ENCODE measurements at places on chromosomes 2 and 18.

DNA sequence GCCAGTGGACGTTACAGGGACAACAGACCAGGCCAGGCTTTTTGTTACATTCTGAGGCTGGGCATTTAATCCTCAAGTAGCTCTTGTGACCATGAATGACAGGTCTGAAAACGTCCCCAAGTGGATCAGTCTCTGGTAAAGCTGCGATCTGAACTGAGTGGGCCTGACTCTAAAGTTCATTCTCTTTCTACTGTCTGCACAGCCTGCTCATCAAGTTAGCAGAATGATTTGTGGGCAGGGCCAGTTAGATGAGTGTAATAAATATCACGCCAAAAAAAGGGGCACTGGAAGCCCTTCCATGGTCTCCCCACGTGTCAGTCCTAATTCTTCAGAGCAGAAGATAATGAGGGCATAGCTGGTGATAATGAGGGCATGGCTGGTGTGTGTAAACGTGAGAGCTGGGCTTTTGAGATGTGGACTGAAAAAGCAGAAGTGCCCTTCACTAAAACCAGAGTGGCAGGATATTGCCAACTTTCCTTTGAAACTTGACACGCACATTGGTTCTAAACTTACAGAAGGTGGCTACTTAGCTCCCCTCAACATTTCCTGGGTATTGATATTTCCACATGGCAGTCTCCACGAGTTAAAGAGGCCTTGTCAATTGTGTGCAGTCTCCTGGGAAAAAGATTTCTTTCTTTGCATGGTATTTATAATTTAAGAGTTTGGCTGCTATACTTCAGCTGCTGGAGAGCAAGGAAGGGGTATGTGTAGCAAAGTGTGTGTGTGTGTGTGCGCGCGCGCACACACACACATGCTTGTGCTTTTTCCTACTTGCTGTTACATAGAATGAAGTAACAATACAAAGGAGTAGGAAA lies 72.7 kb upstream of the LYPD6B start:
- no peak for DNase-seq

- no peak for DNase-seq
These were observed 15.7 kb downstream of the GPR35 start for GRCh38 chr2:240640939-240641338.

DNA sequence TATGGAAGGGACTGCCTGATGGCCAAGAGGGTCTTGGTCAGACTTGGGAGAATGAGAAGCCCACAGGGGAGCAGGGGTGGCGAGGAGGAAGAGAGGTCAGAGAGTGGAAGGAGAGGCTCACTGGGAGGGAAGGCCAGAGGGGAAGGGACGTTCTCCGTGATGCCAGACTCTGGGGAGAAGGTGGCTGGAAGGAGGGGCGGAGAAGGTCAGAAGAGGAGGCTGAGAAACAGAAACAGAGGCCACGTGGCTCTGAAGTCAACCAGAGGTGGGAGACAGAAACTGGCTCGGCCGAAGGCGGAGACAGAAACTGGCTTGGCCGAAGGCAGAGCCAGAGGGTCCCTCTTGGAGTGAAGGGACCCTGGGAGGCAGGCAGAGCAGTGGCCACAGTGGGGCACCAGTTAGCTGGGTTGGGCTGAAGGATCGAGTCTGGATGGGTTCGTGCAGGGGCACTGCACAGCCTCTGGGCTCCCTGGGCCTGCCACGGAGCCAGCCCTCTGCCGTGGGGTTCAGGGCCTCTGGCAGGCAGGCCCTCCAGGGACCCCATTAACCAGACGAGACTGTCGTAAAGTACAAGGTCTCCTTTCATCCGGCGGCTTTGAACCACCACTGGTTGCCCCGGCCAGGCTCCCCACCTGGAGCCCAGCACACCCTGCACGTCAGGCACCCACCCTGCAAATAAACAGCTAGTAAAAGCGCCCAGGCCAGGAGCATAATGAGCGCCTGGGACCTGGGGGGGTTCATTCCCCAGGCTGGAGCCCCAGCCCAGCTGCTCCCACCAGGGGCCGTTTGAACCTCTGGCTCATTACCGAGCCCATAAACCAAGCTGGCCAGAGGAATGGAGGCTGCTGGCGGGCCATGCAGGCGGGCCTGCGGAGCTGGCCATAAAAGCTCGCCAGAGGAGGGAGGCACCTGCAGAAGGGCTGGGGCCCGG lies 218.8 kb downstream of the DYSF start:
- DNase-seq = no peak

GRCh38 chr2:241763551-241764274 lies 12.9 kb upstream of the GAL3ST2 start:
- DNase-seq = no peak

DNA sequence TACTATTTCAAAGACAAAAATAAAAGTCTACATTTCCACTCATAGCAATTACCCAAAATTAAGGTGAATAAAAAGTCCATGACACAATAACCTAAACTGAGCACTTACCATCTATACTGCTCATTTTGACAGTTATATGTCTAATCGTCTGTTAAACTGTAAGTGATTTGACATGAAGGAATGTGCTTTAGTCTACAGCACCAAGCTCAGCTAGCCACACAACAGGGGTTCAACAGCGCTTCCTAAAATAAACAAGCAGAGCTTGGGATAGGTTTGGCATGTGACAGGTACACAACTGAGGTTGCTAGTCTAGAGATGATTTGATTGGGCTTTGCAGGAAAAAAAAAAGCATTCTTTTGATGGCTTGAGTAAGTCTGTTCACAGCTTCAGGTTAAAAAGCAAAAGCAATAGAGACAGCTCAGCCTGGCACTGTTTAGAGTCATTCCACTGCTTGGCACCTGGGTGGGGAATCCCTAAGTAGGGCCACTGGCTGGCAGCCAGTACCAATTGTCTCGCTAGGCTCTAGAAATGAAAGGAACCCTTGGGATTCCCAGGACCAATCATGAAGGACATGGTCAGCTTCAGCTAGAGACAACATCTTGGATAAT lies 78.6 kb downstream of the BARD1 start:
- DNase-seq = no peak

DNA sequence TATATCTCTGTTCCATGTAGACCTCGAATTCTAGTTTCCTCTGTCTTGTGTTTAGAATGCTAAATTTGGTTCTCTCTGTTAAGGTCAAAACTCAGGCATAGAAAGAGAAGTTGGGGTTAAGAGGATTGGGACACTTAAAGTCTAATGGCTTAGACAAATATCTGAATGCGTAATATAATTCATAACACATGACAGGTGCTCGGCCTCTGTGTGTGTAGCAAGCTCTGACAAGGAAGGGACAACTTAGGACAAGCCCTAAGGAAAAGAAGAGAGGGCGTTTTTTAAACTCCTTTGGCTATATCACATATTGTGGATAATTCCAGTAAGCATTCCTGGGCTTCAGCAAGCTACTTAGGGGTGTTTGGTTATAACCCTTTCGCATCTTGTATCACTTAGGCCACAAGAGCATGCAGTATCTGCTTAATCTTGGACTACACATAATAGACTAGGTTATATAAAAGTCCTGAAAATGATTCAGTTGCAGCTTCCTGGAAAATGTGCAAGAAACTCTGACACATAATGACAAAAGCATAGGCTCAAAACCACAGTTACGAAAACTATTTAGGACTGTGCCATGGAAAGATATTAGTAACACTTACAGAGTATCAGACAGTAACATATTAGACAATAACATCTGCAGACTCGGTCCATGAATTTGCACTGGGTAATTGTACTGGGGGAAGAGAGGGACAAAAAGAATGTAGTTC lies 16.1 kb upstream of the CREB1 start:
- DNase-seq = no peak

DNA sequence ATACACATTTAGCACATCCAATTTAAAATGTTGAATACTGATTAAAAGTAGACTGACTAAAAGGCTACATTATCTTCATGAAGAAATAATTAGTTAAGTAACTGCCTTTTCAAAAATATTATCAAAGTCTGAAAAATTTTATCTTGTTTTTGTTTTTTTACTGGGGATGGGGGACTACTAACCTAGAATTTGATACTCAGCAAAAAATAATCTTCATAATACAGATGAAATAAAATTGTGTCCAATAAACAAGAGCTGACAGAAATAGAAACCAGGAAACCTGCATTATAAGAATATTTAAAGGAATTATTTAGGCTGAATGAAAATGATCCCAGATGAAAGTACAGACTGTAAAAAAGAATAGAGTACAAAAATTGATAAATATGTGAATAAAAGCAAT lies 200.7 kb upstream of the RGPD4 start:
- no peak for DNase-seq

GRCh38 chr2:17069564-17069963 lies 403.9 kb upstream of the CYRIA start:
- no peak for DNase-seq

GRCh38 chr2:241860184-241861078 lies 1.7 kb upstream of the PDCD1 start:
- DNase-seq = no peak

DNA sequence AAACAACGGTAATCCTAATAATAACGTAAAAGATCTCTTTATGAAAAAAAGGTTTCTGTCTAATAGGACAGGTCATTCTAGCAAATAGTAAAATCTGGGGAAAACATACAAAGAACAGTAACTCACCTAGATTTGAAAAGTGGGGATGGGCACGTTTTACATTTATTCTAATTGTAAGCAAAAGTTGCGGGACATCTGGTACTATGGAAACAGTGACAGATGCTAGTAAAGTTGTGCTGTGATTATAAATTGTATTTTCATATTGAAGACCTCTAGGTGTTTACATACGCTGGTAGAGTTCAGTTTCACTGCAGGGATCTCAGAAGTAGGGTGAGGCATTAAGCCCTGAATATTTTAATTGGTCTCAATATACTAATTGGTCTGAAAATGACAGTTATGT lies 422.5 kb downstream of the DPP10 start:
- DNase-seq = no peak

DNA sequence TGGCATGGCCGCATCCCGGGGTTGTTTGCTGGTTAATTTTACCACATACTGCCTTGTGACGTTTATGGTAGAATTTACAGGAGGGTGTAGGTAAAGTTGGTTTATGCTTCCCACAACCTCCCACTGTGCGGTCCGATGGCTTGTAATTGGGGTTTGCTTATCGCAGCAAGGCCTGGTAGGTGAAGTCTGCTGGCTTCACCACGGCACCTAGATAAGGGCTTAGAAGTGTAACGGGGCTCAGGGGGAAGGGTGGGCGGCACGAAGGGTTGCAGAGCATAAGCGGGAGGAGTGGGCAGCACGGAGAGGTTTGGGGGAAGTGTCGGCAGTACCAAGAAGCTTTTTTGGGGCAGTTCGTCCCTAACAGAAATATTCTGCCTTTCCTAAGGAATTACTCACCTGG lies 39.0 kb upstream of the TMEM131 start:
- DNase-seq = no peak

DNA sequence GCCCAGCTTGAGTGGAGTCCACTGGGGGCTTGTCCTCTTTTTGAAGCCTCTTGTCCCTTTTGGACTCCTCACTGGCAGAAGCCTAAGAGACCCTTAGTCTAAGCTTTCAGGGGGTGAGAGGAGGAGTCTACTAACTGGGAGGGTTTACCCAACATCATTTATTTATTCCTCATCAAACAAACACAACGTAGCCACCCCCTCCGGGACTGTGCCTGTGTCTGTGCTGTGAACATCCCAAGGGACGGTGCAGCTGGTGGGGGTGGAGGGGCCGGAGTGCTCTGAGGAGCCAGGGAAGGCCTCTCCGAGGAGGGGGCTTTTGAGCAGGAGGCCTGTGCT lies 42.7 kb upstream of the TAF1B start:
- DNase-seq = no peak

DNA sequence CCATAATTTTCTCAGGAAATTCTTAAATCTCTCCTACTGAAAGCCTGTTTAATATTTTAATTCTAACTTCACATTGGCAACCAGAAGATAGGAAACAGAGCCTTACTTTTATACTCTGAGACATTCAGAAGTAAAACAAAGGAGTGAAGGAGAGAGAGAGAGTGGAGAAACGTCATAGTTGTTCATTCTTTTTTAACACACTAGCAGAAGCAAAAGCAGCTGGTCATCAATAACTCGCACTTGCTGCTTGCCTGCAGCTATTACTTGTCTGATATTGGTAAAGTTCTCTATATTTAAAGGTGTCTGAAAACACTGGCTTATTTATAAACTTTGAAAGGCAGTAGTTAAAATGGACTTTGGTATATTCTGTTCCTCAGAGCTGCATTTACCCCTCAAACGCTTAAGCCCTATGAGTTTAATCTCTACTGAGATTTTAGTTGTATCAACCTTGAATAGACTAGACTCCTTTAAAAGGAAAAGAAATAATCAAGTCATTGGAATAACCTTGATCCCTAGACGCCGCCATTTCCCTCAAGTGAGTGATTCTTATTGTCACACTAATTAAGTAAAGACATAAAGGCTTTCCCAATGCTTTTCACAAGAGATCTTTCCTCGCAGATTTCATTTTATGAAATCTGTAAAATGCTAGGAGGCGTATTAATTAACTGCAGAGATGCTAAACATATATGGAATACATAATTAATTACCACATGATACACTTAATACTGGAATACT lies 182.0 kb downstream of the PID1 start:
- DNase-seq = no peak

GRCh38 chr2:96501471-96501874 lies 3.7 kb downstream of the NEURL3 start:
- no peak for DNase-seq

GRCh38 chr2:73931531-73932500 lies 5.1 kb downstream of the DGUOK start:
- DNase-seq = no peak

GRCh38 chr18:41690332-41691127 lies 264.5 kb upstream of the PIK3C3 start:
- no peak for DNase-seq

- DNase-seq = no peak
These were observed 888 bp downstream of the VAMP5 start for GRCh38 chr2:85584857-85585780.

- no peak for DNase-seq
These were observed 102.1 kb upstream of the PGAP1 start for GRCh38 chr2:197028633-197029032.

- DNase-seq = no peak
These were observed 1794.1 kb upstream of the LRRTM1 start for GRCh38 chr2:82098617-82099016.

DNA sequence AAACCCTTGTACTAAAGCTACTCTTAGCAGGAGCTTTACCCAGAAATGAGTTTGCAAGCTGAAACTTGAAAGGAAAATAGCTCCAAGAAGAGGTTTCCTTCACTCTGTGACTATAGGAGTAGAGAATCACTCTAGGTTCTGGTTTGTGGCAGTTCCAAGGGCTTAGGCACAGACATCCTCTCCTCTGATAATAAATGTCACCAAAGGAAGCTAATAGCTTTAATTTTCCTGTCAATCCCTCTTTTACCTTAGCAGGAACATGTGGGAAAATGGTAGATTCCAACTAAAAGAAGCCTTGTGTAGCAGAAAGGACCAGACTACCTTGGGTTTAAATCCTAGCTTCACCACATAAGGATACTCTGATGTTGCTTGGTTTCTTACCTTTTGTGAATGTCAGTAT lies 104.0 kb downstream of the FSHR start:
- no peak for DNase-seq

Data from stimulated activated CD8-positive, alpha-beta memory T cell treated with anti-CD3 and anti-CD28 coated beads, Interleukin-7, amount 100 ng/mL, for 1 hour (primary cell).